ENCODE measurements at places on chromosomes 2 and 18.

GRCh38 chr2:10400978-10401951, 46.9 kb downstream of the ODC1 start:
- no peak for DNase-seq

DNA sequence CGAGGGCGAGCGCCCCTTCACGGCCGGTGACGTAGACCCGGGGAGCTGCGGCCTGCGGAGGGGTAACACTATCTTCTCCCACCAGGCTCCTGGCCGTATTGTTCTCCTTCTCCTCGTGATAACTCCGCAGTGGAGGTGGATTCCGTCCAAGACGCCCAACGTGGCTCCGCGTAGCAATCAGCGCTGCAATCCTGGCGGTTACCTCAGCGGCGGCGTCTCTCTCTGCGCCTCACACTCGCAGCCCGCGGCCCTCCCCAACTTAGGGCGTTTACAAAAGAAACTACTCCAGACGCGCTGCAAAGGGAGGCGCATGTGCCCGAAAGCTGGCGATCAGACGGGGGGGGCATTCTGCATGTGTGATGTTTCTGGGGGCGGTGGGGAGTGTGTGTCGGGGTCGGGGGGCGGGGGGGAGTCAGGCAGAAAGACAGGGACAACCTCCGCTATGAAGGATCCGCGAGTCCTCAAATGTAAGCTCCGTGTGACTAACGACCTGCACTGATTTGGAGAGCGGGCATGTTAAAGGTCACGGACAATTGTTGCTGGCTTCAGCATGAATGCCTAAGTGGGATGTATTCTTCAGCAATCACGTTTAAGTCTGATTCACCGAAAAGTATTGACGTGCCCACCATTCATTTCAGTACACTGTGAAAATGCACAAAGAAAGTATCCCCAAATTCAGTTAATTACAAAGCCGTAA, 1.3 kb upstream of the ZNF516 start:
- peak; percentile 81 for DNase-seq

GRCh38 chr2:127874378-127875269, 11.1 kb downstream of the AMMECR1L start:
- no peak for DNase-seq

- DNase-seq: no peak
Measured at GRCh38 chr2:130853391-130853790, 16.7 kb downstream of the ARHGEF4 start.

DNA sequence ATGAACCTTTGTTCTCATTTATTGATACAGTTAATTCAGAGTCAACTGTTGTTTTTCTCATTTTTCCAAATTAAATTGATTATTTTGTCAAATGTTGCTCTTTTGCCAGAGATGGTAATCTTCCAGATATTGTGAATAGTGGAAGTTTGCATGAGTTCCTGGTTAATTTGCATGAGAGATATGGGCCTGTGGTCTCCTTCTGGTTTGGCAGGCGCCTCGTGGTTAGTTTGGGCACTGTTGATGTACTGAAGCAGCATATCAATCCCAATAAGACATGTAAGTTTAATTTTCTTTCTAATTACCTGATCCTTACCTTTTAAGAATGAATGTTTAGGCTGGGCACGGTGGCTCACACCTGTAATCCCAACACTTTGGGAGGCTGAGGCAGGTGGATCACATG, 7.8 kb downstream of the CYP20A1 start:
- DNase-seq: no peak

DNA sequence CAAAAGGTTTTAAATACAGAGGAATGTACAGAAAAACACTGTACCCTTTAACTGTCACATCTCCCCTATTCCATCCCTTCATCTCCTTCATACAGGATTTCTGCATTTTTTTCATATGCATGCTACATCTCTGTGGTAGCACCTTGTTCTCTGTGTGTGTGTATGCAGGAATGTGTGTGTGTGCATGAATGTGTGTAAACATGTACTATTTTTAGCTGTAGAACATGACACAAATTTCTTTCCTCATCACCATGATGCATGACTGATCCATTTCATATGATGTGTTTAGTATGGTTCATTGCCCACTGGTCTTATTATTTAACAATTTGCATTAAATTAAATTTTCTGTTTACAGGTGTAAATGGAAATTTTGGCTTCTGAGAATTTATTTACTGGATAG, 21.5 kb upstream of the ZEB2 start:
- no peak for DNase-seq

GRCh38 chr2:64837116-64837731, 152.0 kb upstream of the SLC1A4 start:
- no peak for DNase-seq

- DNase-seq: no peak
Measured at GRCh38 chr2:236562434-236562833, 7.2 kb upstream of the ACKR3 start.

DNA sequence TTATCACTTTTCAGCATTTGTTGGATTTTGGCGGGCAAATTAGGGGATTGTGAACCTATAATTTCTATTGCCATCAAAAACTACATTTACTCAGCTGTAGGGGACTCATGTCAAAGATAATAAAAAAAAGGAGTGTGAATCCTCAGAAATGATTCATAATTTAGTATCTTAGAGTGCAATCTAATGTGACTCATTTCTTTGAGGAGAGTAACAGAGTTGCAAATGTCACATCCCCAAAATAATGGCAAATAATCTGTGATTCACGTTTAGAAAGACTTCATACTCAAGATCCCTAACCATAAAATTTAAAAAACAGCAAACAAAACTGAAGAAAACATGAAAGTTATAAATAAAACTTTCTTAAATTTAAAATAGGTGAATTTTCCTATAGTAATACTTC, 373.0 kb downstream of the CDH2 start:
- no peak for DNase-seq

DNA sequence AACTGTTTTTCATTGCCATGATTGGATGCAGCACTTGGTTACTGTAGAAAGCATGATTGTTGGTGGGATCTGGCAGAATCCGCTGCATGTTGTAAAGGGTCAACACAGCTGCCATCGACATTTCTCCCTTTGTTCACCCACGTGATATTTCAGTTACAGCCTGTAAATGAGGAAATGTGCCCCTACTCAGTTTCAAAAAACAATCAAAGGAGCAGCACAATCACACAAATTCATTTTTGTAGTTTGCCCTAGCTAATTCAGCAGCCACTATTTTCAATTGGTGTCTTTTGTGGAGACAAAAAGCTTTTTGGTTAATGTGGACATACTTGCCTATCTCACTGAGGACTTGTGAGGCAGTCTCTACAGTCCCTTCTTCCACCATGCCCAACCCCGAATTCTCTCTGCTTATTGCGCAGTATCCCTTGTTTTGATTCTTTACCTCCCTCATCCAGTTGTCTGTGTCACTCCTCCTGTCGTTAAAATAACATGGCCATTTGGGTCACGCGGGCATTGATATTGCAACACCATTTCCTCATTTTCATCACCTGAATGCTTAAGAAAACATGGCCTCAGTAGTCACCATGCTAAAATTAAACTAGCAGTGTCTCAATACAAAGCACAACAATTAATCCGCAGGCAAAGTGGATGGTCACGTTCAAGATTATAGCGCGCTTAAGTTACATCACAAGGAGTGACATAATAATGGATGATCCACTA, 6.4 kb upstream of the PROC start:
- DNase-seq: no peak

- no peak for DNase-seq
Measured at GRCh38 chr2:86295066-86295465, 42.4 kb downstream of the REEP1 start.

- DNase-seq: no peak
Measured at GRCh38 chr18:57276829-57277228, 75.5 kb upstream of the ST8SIA3 start.

DNA sequence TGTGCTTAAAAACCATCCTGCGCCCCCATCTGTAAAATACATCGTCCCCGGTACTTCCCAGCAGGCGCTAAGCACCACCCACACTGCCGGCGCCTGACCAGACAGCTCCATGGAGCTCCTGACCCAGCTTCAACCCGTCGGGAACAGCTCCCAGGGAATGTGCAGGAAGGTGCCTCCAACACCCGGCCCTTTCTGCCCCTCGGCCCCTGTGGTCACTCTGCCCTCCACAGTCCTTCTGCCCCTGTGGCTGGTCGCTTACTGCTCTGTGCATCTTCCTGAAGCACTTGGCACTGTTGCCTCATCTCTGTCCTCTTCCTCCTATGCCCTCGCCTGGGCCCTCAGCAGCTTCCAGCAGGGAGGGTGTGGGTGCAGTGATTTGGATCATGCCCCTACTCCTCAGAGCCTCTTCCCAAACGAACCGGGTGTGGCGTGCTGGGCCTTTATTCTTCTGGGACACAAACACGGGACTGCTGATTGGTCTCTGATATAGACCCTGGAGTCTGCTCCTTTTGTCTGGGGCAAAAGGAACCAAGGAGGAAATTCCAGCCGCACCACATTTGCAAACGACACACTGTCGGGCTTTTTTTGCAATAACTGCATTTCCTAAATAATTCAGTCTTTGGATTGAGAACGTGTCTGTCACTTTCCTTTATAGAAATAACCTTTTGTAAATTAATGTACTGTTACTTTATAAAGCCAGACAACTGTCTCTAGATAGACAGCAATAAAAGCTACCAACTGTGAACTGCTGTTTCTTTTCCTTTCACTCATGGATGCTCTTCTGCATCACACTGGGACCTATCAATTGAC, 65.9 kb downstream of the ADI1 start:
- DNase-seq: no peak

DNA sequence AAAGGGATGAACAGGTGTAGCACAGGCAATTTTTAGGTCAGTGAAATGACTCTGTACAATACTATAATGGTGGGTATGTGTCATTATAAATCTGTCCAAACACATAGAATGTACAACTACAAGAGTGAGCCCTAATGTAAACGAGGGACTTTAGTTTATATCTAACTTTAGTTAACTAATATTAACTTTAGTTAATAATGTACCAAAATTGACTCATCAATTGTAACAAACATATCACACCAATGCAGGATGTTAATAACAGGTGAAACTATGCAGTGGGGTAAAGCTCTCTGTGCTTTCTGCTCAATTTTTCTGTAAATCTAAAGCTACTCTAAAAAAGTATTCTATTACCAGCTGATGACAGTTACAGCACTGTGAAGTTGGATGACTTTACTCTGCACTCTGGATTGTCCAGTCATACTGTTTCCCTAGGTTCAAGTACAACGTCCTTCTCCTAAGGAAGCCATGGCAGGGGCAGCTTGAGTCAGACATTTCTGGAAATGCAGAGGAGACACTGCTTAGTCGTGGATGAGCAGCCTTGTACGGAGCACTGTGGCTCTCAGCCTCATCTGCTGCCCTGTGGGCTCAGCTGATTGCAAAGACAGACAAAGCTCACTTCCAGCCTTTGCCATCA, 26.1 kb downstream of the TGFA start:
- DNase-seq: no peak

DNA sequence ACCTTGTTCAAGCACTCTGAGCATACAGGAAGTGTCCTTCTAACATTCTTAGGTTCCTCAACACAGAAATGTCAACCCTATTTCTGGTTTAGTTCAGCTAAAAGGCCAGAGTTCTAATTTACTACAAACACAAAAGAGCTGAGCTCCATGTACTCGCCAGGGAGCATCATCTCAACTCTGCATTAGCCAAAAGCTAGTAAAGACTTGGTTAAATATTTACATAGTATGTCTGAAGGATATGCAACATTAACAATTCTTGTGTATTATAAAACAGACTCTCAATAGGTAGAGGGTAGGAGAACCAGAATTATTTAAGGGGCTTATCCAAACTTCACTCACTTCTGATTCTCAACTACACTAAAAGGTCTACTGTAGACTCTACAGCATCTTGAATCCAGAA, 154.6 kb downstream of the THADA start:
- DNase-seq: no peak

- DNase-seq: no peak
Measured at GRCh38 chr18:40235836-40236235, 1719.2 kb upstream of the PIK3C3 start.

- no peak for DNase-seq
Measured at GRCh38 chr2:105279126-105279525, 37.6 kb downstream of the GPR45 start.

Measured in left hindlimb (tissue), 1 donor.